ENCODE measurements at places on chromosomes 1 and 21.

DNA sequence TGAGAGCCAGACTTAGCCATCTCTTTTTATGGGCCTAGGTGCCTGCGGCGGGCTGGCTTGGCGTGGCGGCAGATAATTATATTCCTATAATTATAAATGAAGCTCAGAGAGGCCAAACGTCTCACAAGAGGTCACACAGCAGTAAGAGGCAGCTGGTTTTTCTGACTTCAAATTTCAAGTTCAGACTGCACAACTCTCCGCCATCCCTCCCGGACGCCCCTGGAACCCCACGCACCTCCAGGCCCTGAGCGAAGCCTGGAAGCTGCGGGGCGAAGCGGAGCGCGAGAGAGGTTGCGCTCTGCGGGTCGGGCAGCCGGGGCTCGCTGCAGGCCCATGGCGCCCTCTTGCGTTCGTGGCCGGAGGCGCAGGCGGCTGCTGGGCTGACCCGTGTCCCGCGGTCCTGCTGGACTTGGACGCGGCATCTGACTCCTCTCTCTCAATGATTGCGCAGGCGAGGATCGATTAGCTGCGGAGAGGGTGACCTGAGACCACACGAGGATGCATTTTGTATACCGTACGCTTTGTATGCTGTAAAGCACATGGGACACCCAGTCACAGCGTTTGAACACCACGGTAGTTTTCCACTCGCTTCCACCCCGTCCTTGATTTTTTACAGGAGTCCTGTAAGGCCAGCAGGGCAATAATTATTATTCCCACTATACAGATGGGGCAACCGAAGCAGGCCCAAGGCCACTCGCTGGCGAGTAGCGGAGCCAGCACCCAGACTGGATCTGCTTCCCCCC is 272.7 kb downstream of the FOXD2 start:
- DNase-seq, result no peak

DNA sequence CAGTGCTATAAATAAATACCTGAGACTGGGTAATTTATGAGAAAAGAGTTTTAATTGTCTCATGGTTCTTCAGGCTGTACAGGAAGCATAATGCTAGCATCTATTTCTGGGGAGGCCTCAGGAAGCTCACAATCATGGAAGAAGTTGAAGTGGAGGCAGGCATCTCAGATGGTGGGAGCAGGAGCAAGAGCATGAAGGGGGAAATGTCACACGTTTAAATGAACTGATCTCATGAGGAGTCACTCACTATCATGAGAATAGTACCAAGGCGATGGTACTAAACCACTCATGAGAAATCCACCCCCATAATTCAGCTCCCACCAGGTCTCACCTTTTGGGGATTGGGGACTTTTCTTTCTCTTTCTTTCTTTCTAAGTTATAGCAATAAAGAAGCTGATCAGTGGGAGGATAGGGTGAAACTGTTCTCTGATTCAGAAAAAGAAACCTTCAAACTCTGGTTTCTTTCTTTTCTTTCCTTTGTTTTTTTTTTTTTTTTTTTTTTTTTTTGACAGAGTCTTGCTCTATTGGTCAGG is 17.1 kb upstream of the SPAG17 start:
- DNase-seq, result no peak

GRCh38 chr1:8495928-8496401 is 178.1 kb downstream of the SLC45A1 start:
- DNase-seq, result no peak

GRCh38 chr1:204975568-204976235 is 67.3 kb upstream of the CNTN2 start:
- no peak for DNase-seq

GRCh38 chr1:26542771-26543451 is 13.3 kb downstream of the RPS6KA1 start:
- no peak for DNase-seq

DNA sequence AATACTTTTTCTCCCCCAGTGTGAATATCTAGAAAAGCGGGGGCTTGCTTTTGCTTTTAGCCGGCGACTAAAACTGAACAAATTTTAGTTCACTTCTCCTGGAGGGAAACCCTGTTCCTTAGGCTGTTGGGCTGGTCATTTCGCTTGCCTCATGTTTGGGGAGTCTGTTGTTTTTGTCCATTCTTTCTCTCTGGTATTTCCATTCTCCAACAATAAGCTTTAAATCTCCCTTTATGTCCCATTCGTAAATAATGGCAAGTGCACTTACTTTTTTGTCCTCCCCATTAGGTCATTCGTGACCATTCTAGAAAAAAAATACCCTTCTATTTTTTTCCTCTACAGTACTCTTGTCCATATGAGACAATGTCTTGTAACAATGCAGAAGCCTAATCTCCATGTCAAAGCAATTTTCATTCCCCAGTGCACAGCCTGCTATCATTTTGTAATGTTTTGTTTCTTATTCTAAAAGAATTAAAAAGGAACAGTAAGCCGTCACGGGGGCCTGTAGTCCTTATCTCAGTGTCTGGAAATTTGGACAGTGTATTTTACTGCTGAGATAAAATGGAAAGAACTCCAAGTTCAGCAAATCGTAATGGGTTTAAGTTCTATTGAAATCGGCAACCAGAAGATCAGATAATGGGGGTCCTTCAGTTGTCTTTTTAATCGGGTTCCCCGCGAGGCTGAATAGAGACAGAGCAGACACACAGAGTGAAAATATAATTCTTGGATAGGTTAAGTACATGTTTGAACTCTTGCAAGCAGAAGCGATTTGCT is 21.8 kb downstream of the PROX1 start:
- no peak for DNase-seq
